Fibroblast of mammary gland (primary cell): ENCODE measurements at places on chromosomes 16 and 17.

GRCh38 chr17:8332128-8332527, 7.5 kb upstream of the ODF4 start:
- no peak for DNase-seq

DNA sequence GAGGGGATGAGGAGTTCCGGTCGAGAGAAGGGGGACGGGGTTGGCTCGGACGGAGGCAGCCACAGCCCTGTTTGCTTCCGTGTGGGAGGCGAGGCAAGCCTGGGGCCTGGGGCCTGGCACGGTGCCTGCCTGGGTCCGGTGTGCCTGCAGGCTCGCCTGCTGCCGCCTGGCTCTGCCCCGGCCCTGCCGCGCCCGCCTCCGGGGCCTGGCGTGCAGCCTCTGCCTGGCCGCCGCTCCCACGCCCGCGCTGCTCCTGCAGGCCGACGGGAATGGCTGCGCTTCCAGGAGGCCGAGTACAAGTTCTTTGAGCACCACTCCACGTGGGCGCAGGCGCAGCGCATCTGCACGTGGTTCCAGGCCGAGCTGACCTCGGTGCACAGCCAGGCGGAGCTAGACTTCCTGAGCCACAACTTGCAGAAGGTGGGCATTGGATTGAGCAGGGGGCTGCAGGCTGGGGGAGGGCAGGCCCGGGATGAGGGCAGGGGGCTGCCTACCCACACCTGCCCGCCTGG, 53.1 kb downstream of the MRC2 start:
- DNase-seq, result peak; percentile 60

GRCh38 chr16:72848759-72849664, 198.9 kb downstream of the ZFHX3 start:
- peak; percentile 87 for DNase-seq

- peak; percentile 51 for DNase-seq
Observed at GRCh38 chr17:17401271-17401781, 75.5 kb upstream of the MED9 start.

DNA sequence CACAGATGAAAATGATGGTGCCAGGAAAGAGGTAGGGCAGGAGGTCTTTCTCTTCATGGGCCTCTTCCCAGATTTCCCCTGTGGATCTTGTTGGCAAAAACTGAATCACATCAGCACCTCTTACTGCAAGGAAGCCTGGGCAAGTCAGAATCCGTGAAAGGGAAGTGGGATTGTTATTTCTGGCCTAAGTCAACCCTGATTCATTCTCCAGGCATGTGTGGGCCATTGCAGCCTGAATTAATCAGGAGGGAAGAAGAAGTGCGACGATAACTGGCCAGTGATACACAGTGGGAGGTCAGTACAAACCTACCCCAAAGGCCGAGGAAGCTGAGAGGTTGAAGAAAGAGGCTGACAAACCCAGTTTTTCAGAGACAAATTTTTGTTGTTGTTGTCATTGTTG, 17.9 kb upstream of the NSMCE1 start:
- DNase-seq, result peak; percentile 97

DNA sequence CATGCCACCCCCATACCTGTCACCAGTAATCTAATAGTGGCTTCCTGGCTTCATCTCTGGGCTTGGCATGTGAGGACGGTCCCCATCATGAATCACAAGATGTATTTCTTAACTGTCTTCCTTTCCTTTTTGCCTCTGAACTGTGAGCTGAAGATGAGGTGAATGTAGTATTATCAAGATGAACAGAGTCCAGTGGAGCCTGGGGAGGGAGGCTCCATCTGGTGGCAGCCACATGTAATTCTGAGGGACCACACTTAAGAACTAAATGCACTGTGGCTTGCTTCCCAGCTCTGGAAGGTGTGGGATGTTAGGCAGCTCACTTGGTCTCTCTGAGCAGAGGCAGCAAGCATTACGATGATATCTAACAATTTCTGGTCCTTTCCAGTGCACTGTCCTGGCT, 354.9 kb upstream of the ASIC2 start:
- DNase-seq, result peak; percentile 6

DNA sequence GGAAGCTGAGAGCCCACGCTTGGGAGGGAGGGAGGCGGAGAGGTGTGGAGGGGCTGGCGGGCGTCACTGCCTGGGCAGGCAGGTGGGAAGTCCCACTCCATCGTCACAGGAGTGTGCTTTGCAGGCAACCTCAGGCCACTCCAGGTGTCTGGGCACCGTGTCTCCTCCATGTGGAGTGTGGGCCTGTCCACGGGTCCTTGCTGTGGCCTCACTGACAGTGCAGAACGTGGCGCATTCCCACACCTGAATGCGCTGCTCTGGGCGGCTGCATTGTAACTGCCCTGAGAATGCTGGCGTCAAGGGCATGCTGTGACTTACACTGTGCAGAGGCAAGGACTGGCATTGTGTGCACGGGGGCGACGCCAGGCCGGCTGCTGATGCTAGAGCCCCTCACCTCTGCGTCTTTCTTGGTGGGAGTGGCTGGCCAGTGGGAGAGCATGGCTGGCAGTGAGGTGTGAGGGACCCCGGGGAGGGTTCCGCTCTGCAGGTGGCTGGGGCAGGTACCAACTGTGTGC, 66.4 kb downstream of the BANP start:
- DNase-seq, result no peak

- DNase-seq, result no peak
Observed at GRCh38 chr17:46732160-46732559, 86.3 kb downstream of the WNT3 start.

GRCh38 chr17:81428948-81429774, 33.9 kb downstream of the BAHCC1 start:
- DNase-seq, result peak; percentile 61

- peak; percentile 31 for DNase-seq
Observed at GRCh38 chr16:64151990-64152767, 969.7 kb downstream of the CDH11 start.

- DNase-seq, result no peak
Observed at GRCh38 chr16:89369266-89369895, 121.0 kb downstream of the ANKRD11 start.

- DNase-seq, result peak; percentile 11
Observed at GRCh38 chr16:12324152-12324551, 347.6 kb downstream of the SNX29 start.

- peak; percentile 92 for DNase-seq
Observed at GRCh38 chr16:21167360-21167759, 8.9 kb downstream of the LDAF1 start.

DNA sequence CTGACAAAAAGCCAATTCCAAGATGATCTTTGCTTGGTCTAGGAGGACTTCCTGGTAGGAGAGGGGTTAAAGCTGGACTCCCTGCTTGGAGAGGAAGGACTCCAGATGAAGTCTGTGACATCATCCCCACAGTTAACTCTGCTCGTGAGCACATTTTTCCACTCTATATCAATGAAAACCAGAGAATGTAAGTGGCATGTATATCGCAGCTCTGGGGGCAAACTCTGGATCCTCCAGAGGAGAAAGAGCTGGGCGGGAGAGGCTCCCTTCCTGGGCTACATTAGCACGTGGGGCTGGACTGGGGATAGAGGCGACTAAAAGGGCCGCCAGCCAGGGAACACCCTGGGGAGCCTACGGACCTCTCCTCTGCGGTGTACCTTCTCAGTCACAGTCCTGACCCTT, 34.1 kb downstream of the HIC1 start:
- DNase-seq, result peak; percentile 68

DNA sequence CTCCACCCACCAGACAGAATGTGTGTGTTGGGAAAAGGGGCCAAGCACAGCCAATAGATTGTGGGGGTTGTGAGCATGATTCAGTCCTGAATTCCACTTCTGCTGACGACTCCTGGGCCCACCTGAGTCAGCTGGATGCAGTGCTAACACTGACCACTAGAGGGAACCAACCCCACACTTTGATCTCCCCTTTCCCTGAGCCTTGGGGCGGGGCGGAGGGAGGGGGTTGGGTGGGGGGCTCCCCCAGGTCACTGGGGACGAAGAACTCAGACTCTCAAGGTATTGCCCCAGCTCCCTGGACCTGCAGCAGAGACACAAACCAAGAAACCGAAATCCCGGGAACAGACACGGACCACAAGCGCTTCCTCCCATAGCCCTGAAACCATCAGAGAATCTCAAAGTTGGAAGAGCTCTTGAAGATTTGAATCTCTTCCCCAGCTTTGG, 621 bp upstream of the CSHL1 start:
- no peak for DNase-seq
